ENCODE measurements at places on chromosomes 4 and X.

- DNase-seq, result no peak
These were observed 21.0 kb downstream of the EPGN start for GRCh38 chr4:74329307-74329706.

DNA sequence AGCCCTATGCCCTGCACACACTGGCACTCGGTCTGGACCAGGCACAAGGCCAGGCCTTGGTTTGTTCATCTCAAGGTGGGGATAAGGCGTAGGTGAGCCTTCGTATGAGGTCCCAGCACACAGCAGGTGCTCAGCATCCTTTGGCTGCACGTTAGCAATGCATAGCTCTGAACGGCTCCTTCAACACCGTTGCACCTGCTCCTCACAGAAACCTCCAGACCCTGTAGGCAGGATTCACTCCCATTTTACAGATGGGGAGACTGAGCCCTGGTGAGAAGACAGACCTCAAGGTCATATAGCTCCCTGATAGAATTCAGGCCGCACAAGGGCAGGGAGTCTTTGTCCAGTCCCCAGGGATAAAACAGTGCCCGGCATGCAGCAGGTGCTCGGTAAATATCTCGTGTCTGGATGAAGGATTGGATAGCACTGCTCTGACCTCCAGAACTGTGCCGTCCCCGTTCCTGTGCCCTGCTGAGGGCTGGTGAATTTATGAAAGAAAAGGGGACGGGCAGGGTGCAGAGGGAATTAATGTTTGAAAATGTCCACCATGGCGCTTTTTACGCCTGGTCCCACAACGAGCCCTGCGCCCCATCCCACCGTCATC is 2.4 kb downstream of the PPP2R2C start:
- no peak for DNase-seq

DNA sequence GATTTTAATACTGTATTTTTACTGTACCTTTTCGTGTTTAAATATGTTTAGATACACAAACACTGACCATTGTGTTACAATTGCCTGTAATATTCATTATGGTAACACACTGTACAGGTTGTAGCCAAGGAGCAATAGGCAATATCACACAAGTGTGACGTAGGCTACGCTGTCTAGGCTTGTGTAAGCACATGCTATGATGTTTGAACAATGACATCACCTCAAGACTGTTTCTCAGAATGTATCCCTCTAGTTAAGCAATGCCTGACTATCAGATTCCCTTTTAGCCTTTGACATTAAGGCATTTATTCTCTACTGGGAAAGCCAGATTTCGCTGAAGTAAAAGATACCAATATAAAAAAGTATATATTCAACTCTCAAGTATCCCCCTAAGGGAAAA is 66.2 kb downstream of the VCX3A start:
- DNase-seq, result no peak

- DNase-seq, result no peak
These were observed 59.1 kb downstream of the KLF3 start for GRCh38 chr4:38723114-38723513.

- DNase-seq, result no peak
These were observed 8.7 kb upstream of the TIMM8A start for GRCh38 chrX:101357166-101357795.

DNA sequence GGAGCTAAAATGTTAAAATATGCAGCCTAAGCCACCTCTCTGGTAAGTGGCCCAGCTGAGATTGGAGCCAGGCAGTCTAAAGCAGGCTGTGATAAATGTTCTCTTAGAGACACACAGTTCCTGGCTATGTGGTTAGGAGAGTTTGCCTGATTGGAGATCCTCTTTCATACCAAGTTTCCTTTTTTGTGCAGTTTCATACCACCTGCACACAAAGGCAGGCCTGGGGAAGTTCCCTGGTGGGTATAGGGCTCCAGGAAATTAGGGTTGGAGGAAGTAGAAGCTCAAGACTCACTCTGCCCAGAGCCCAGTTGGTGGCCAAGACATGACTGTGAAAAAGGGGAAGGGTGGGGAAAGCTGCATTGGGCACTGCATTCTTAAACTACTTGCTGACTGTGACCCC is 16.9 kb downstream of the CYBB start:
- DNase-seq, result no peak

DNA sequence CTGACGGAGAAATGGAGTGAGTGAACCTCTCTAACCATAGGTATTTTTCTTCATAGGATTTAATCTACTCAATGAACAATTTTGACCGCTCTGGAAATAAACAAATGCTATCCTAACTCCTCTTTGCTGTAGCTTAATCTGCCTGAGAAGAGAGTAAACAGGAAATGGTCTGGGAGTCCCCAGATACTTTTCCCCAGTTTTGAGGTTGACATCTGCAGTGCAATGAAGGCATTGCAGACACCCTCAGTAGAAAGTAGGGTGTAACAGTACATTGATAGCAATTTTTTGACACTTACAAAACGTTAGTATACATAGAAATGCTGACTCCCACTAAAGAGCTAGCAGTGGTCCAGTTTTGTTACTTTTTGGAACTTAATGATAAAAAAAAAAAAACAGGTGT is 495.9 kb upstream of the FAM241A start:
- no peak for DNase-seq

DNA sequence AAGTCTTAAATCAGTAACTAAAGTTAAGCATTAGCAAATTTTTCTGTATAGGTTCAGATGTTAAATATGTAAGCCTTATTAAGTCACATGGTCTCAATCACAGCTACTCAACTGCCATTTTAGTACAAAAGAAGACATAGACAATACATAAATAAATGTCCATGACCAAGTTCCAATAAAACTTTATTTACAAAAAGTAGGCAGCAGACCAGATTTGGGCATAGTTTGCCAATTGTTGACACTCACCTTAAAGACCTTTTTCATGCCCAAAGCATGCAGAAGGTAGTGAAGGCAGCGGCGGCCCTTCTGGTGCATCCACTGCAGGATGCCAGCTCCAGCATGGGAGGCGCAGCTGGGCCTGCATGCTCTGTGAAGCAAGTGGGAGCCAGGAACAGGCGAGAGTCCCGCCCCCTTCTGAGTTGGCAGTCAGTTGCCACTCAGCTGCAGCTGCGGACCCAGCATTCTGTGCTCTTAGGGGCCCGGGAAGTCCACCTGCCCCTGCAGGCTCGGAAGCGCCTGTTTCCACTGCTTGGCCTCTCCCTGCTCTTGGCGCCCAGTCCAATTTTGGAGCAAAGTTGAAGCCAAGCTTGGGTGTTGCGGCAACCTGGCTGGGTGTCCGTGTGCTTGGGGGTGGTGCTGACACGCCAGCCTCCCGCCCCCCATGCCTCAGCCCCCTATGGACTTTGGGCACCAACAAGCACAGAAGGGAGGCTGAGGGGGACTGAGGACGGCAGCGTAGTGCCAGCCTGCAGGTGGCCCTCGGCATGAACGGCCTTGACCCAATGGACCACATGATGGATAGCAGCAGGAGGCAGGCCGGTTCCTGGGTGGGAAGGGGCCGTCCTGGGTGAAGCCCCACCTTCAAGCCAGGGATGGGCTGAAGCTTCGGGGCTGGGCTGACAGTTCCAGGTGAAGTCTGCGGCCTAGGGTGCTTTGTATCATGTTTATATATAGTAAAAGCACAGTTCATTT is 42.4 kb upstream of the PABPC4L start:
- no peak for DNase-seq

GRCh38 chr4:1239950-1240307 is 9.0 kb downstream of the CTBP1 start:
- no peak for DNase-seq

DNA sequence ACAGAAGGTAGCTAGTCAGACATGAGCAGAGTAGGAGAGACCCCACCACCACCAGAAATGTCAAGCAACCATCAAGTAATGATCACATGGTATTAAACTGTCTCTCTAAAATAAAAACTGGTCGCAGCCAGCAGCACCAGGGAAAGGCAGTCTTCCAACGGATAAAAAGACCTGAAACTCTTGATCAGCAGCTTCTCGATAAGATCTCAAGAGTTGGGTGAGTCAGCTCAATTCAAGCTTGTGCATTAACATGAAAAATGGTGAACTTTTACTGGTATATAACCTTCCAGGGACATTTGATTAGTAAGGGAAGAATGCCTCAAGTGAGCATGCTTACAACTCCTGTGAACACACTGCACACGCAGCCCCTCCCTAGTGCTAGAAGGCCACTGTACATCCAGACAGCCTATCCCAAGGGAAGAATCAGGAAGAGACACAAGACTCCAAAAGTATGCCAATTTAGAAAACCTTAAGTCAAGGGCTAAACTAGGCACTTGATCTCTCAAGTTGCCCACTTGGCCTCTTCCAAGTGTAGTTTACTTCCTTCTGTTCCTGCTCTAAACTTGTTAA is 270.0 kb upstream of the GNPDA2 start:
- no peak for DNase-seq

- no peak for DNase-seq
These were observed 681.4 kb downstream of the GABRG1 start for GRCh38 chr4:45442466-45442865.

- DNase-seq, result no peak
These were observed 2.5 kb downstream of the MAEA start for GRCh38 chr4:1291996-1292702.

GRCh38 chrX:147679356-147680005 is 232.2 kb upstream of the FMR1 start:
- DNase-seq, result no peak

DNA sequence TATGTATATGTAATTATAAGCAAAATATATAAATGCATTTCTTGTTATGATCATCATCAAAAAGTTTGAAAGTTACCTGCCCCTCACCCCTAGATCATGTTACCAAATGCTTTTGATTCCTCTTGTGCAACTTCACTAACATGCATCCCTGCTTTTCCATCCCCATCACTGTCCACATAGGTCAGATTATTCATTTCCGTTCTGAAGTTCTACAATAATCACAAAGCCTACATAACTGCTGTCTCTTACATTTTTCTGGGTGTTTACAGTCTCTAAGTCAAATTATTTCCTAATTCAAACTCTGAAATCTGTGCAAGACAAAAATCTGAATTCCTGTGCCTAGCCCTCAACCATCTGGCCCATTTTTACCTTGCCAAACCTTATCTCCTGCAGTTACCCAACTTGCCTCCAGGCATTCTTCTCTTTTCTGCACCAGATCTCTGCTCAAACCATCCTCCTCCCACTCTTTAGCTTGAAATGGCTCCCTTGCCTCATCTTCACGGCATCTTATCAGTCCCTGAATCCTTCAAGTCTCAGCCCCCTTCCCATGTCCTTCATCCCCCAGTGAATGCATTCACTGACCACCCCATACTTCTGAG is 42.4 kb upstream of the SLC39A8 start:
- no peak for DNase-seq

DNA sequence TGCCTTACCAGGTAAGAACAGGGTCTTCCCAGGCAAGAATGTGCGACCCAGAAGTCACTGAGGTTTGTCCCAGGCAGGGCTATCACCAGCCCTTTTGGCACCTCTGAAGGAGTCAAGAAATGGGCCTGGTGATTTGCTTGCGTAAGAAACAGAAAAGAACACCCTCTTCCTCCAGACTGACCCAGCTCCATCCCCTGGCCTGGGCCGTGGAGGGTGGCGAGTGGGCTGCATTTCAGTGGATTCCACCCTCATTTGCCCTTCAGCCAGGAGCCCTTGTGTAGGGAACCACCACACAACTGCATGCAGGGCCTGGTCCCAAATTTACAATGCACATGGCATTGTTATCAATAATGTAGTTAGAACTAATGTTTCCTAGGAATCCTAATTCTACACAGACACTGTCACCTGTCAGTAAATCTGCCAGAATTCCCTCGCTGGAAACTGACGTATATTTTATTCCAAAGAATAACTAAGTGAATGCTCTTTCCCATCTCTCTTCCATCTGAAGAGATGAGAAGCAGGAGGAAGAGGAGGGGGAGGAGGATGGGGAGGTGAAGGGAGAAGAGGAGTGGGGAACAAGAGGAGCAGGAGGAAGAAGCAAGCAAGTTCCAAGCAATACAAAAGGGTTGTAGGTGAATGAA is 46.6 kb downstream of the TSPAN5 start:
- DNase-seq, result no peak

- no peak for DNase-seq
These were observed 19.9 kb downstream of the SH3BP2 start for GRCh38 chr4:2812612-2813354.

- DNase-seq, result no peak
These were observed 297.7 kb upstream of the HAND2 start for GRCh38 chr4:173827707-173828106.

GRCh38 chr4:158678767-158679166 is 6.7 kb downstream of the ETFDH start:
- DNase-seq, result no peak

GRCh38 chrX:119726900-119727555 is 31.4 kb upstream of the SOWAHD start:
- no peak for DNase-seq

GRCh38 chrX:149372866-149373265 is 132.2 kb downstream of the IDS start:
- DNase-seq, result no peak

GRCh38 chr4:3388471-3389232 is 53.1 kb upstream of the HGFAC start:
- no peak for DNase-seq

DNA sequence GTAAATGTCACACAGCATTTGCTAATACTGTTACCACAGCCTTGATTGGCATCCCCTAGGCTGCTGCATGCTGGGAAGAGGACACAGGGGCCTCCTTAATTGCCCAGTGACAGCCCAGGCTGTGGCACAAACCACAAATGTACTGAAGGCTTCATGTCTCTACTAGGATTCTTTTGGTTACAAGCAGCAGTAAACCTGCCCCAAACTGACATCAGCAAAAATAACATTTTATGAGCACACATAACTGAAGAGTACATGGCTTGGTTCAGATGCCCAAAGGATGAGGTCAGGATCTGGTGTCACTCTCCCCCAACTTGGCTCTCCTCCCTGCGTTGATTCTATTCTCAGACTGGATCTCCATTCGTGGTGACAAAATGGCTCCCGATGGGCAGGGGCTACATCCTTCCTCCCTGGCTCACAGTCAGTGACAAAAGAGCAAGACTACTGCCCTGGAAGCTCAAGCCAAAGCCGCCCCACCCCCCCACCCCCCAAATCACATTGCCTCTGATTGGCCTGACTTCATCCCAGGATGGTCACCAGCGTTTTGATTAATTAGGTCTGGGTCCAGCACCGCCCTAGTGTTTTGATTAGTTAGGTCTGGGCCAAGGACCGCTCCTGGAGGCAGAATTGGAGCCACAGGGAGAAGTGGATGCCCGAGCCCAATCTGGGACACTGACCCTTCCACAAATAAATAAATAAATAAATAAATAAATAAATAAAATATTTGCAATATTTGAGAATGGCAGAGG is 180.5 kb upstream of the RBPJ start:
- DNase-seq, result no peak

DNA sequence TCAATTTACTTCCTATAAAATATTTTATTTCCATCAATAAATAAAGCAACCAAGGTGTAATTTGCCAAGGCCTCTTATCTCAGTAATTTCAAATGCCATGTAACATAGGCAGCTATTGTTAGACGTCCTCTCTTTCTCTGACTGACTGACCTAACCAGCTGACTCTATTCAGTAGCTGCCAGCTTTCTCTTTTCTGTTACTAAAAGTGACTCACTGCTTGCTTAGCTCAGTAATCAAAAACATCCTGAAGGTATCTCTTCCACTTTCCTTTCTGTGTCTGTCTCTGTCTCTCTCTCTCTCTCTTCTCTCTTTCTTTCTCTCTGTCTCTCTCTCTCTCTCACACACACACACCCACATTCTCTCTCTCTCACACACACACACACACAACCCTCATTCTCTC is 134.2 kb downstream of the SPOCK3 start:
- DNase-seq, result no peak
